ENCODE measurements at places on chromosomes 6 and 20. TPM values are rescaled to one million over a fixed set of nuclear protein-coding genes. Genes with fewer than 3 reads are reported as not detected.

SIGLEC1 gene
- 0.16 TPM for total RNA-seq

FOXC1 gene
- 4.8 TPM for total RNA-seq

DNAH8 gene
- total RNA-seq: under 0.01 TPM

BPIFB4 gene
- not detected for total RNA-seq

SLC35D3 gene
- not detected for total RNA-seq

DPPA5 gene
- total RNA-seq: not detected

SNAI1 gene
- total RNA-seq: not detected

CNKSR3 gene
- 3.0 TPM for total RNA-seq

GRCh38 chr6:13769034-13769654 is 45.2 kb downstream of the MCUR1 start:
- no peak for DNase-seq

- no peak for DNase-seq
These were observed 60.7 kb downstream of the CEBPB start for GRCh38 chr20:50251383-50251748.

GRCh38 chr20:58557733-58558342 is 42.6 kb upstream of the APCDD1L start:
- no peak for DNase-seq

DNA sequence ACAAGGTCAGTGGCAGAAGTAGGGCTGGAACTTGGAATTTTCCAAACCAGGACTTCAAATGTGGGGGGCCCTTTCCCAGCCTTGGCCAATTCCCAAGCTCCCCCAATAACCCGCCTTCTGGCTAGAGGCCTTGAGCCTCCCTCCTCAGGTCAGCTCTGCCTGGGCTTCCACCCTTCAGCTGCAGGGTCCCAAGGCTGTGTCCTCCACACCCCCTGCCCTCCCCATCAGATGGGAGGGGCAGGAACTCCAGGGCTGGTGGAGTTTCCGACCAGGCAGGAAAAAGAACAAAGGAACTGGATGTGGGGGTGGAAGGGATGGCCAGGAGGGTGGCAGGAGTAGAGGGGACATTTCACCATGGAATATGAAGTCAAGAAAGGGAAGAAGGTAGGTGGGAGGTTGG is at the start of gene CCM2L:
CCM2L (plus strand) TSS at position 338 of the 400 bp plus-strand sequence; CDS start at position 355, 17 bp downstream.
- no peak for DNase-seq

DNA sequence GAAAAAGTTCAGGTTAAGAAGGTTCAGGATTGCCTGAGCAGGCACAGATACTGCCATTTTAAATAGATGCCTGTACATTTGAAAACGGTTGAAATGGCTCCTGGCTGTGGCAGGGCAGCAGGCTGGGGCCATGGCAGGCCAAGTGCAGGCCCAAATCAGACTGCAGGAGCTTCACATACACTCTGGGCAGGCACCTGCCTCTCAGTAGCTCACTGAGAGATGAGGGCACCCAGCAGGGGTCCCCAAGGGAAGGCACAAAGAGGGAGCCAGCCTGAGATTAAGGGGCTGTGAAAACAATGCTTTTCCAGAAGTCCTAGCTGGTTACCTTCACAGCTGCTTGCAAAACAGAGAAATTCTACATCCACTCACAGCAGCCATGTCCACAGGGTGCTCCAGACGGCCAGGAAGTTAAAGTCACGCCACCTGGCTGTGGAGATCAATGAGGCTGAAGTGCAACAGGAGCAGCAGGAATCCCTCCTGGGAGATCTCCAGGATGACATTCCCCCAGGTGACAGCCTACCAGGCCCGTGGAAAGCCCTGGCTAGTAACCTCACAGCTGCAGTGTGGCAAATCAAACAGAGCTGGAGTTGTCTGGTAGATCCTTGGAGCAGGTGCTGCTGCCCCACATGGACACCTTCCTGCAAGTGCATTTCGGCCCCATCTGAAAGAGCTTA is 6.2 kb upstream of the RAET1E start:
- DNase-seq: no peak

DNA sequence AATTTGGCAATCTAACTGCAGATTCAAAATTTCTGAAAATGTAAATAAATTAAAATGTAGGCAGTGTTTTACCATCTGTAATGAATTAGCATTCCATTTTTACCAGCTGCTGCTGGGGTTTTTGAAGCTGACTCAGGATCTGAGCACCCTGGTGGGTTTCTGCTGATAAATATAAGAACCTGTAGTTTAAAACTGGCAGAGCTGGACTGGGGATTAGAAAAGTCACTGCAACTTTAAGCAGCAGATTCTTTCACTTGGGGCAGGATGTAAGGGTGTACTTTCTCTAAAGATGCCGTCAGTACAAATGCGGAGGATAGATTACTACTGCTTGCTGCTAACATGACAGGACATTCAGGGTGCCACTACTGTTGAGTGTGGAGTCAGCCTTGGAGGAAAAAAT is 341.8 kb downstream of the CDKAL1 start:
- no peak for DNase-seq

- DNase-seq: no peak
These were observed 11.5 kb upstream of the OSER1 start for GRCh38 chr20:44222027-44222426.

DNA sequence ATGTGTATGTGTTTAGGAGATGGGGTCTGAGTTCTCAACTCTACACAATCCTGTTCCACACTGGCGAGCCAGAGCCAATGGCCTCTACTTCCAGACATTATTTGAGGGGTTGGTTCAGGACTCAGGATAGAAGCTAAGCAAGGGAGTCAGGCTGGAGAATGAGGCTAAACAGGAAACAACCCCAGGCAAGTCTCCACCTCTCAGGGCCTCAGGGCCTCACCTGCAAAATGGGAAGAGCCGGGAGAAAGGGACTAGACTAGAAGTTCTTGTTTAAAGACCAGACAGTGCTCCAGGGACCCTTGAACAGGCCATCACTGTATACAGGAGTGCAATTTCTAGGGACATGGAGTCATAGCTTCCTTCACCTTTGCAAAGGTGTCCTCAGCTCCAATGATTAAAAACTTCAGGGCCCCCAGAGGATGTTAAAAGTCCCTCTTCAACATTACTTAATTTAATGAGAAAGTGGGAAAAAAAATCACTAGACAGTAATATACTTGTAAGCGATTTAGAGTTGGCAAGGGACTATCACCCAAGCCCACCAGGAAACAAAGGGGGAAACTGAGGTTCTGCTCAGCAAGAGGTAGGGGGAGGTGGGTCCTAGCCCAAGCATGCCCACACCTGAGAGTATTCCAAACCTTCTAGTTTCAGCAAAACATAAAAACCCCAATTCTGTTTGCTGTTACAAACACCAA is 41.7 kb downstream of the ZMYND8 start:
- no peak for DNase-seq

DNA sequence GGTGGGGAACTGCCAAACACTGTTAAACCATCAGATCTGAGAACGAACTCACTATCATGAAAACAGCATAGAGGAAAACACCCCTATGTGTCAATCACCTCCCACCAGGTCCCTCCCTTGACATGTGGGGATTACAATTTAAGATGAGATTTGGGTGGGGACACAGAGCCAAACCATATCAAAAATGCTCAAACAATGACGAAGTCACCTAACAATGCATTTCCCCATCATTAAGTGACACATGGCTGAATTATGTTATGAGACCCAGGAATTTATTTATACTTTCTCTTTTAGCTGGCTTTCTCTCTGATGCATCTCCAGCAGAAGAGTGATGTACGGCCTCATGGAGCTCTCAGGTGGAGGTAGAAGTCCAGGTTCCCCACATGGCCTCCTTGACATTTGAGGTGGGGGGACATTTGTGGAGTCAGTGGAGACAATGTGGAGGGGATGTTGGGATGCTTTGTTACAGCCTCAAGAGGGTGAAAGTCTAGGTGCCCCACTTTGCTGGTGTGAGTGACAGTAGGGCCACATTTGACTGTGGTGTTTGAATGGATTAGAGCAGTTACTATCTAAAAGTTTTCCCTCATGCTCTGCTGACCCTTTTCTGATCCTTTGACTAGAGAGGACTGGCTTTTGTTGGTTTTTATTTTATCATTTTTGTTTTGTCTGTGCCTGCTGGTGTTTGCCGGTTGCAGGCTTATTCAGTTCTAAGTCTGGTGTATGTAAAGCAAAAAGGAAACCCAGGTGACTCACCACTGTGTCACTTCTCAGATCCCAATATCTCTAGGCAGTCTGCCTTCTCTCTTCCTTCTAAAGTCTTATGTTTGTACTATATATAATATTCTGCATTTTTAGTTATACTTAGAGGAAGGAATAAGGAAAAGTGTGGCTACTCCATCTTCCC is 18.5 kb upstream of the DCBLD1 start:
- no peak for DNase-seq

GRCh38 chr6:118865100-118865391 is 28.9 kb upstream of the ASF1A start:
- no peak for DNase-seq

- DNase-seq: no peak
These were observed 115.9 kb downstream of the FYN start for GRCh38 chr6:111757342-111757741.

GRCh38 chr6:15137086-15137485 is 108.8 kb upstream of the JARID2 start:
- DNase-seq: no peak

- DNase-seq: no peak
These were observed 1.1 kb upstream of the DCBLD1 start for GRCh38 chr6:117481278-117481925.

- no peak for DNase-seq
These were observed 66.7 kb upstream of the RIPOR2 start for GRCh38 chr6:25002326-25003091.

DNA sequence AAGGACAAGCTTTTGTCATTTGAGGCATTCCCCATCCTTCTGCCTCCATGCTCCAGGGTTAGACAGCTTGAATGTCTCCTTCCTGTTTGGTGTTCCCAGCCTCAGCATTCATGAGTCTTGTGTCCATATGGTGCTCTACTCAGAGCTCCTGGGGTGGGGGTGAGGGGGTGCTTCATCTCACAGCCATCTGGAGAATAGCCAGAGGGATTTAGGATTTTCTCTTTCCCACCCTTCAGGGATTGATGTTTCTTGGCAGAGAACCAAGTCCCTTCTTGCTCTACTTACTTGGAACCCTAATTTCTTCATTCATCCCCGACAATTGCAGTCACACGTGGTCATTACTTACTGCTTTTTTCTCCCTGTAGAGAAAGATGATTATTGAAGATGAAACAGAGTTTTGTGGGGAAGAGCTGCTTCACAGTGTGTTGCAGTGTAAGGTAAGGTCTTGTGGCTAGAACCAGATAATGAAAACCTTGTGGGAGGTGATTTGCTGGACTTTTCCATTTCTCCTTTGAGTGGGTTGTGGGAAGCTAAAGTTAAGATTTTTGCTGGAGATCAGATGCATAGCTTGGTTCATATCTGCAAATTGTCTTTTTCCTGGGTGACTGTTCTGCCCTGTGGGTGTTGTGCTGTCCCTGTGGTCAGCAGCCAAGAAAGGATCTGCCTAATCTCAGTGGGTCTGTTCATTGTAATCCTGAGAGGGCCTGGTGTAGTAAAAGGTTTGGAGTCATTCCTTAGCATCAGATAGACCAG is 18.6 kb downstream of the CMTR1 start:
- DNase-seq: no peak

GRCh38 chr6:150906641-150907326 is 41.3 kb downstream of the MTHFD1L start:
- no peak for DNase-seq

- no peak for DNase-seq
These were observed 88.8 kb downstream of the COL21A1 start for GRCh38 chr6:56158571-56158970.

GRCh38 chr6:55397986-55398385 is 70.7 kb downstream of the GFRAL start:
- DNase-seq: no peak

DNA sequence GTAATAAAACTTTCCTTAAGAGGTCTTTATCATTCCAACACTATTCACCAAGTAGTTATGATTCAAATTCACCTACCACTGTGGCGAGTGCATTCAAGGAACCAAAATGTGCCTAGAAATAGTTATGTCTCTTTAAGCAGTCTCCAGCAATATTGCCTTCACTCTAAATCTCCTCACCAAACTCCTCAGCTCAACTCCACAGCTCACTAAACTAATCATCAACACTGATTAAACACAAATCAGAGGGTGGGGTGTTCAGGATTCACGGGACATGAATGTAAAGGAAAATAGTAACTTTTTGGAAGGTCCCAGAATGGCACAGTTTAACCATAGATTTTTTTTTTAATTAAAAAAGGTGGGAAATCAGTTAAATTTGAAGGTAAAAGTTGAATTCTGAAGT is 70.5 kb upstream of the THEMIS start:
- no peak for DNase-seq

DNA sequence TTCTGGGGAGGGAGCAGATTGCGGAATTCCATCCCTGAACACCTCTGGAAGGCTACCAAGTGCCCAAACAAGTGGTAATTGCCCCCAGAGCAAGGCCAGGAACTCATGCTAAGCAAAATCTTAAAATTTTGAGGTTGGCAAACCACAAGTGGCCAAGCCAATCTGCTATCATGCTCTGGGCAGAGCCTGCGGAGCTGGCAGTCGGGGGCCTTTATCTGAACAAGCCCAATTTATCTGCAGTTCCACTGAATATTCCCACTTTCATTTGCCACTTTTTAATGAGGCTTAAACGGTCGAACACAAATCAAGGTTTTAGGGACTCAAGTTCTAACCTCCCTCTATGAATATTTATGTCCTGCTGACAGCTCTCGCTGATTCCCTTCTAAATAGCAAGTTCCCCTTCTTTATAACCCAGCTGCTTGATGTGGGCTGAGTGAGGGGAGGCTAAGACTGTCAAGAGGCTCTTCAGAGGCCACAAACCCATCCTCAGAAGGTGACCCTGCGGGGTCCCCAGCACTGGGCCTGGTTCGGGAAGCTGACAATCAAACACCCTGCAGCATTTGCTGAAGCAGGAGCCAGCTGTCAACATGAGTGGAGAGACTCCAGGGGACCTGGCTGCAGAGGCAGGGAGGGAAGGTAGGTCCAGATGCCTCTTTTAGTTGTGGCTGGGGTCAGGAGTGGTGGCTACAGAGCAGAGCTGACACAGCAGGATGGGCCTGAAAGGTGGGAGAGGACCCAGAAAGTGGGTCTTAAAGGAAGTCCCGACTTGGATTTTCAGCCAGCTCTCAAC is 11.9 kb downstream of the CCDC167 start:
- DNase-seq: no peak

GRCh38 chr6:4774715-4775493 is 1.3 kb upstream of the CDYL start:
- no peak for DNase-seq
